Stimulated activated CD8-positive, alpha-beta memory T cell treated with anti-CD3 and anti-CD28 coated beads, Interleukin-15, amount 100 ng/mL, for 4 hours (primary cell): ENCODE measurements at places on chromosomes 11 and 22.
A peak's percentile ranks its signal among the peaks of the same experiment; 100 is the strongest.

DNA sequence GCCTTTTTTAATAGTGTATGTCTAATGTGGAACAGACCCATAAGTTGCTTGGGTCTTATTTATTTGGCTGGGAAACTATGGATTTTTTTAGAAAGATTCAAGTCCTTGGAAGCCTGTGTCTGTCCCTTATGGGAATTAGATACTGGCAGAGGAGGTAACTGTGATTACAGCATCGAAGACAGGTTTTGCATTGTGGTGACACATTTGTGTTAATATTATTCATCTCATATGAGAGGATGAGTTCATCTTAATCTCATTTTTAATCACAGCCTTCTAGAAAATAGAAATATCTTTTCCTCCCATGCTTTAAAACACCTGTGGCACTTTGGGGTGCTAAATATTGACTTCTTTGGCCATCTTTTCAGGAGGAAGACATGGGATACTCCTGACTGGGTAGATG, 9.2 kb downstream of the TAB1 start:
- no peak for DNase-seq

- no peak for DNase-seq
Measured at GRCh38 chr11:68117853-68118470, 3.2 kb downstream of the CHKA start.

- peak; percentile 79 for DNase-seq
Measured at GRCh38 chr11:67613960-67614715, 7.4 kb downstream of the NDUFV1 start.

DNA sequence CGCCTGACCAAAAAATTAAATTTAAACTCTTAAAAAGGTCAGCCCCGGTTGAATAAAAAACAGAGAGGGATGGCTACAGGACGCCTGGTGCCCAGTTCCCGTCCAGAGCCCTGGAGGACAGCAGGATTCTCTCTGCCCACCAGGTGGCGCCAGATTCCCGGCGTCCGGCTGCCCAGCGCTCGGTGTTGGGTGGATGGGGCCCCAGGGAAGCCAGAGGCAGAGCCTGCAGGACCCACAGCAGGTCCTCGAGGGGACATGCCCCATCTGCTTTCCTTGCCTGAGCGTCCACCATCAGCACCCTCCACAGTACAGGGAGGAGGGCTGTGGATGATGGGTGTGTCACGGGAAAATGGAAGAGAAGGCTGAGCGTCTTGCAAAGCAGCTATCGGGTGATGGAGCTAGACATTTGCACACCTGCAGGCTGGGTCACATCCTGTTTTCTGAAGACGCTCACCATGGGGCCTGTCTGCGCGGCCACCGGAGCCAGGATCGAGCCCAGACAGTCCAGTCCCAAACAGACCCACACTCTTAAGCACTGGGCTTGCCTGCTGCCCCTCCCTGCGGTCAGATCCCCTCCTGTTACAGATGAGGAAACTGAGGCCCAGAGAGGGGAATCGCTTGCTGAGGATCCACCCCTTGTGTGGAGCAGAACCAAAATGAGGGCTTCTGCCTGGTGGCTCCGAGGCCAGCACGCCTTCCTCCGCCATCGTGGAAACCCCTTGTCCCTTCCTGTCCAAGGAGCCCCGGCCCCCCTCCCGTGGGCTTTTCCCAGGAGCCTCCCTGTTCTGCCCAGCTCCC, 18.5 kb upstream of the CBX7 start:
- peak; percentile 59 for DNase-seq

DNA sequence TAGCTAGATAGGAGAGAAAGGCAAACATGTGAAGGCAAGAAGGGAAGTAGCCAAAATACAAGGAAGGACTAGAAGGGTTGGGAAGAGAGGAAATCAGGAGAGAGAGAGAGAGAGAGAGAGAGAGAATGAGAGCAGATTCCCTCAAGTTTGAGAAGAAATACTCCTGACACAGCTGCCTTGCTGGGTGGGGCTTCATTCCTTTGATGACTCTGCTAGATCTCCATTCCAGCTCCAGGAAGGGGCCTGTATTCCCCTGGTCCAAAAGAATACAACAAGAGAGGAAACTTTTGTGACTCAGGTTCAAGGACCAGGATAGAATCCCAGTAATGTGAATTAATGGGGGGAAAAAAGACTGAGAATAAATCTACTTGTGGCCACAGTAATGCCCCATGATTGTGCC, 62.9 kb upstream of the SPON1 start:
- DNase-seq, result no peak

GRCh38 chr11:115521825-115522224, 17.6 kb upstream of the CADM1 start:
- DNase-seq, result no peak

- no peak for DNase-seq
Measured at GRCh38 chr11:68837583-68838571, 3.8 kb downstream of the CPT1A start.

DNA sequence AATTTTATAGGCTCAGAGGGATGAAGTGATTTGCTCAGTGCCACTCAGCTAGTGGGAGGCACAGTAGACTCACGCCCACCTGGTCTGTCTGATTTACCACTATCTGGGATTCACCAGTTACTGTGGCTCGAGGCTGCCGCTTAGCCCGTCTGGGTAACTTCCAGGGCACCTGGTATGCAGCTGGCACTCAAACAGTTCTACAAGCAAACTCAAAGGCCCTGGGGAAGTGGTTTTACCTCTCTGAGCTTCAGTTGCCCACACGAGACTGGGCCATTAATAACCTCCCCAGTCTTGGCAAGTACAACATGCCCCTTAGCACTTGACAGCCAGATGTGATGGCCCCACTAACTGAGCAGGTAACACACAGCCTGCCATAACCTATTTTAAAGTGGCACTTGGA, 2.6 kb downstream of the GDPD5 start:
- DNase-seq, result no peak

DNA sequence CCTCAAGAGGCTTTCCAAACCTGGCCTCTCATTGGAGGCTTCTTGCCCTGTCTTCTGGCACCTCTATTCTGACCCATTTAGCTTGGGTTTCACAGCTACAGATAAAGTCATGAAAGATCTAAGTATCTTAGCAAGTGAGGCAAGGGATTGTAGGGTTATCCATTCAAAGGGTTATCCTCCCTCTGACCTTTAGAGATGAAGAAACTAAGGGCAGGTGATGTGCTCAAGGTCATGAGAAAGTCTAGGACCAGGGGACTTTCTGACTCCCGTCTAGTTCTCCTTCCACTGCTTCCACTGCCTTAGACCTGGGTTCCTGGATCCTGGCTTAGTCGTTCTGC, 7.2 kb downstream of the PHOX2A start:
- DNase-seq, result no peak

- DNase-seq, result no peak
Measured at GRCh38 chr11:121467471-121467870, 14.7 kb upstream of the SORL1-AS1 start.

DNA sequence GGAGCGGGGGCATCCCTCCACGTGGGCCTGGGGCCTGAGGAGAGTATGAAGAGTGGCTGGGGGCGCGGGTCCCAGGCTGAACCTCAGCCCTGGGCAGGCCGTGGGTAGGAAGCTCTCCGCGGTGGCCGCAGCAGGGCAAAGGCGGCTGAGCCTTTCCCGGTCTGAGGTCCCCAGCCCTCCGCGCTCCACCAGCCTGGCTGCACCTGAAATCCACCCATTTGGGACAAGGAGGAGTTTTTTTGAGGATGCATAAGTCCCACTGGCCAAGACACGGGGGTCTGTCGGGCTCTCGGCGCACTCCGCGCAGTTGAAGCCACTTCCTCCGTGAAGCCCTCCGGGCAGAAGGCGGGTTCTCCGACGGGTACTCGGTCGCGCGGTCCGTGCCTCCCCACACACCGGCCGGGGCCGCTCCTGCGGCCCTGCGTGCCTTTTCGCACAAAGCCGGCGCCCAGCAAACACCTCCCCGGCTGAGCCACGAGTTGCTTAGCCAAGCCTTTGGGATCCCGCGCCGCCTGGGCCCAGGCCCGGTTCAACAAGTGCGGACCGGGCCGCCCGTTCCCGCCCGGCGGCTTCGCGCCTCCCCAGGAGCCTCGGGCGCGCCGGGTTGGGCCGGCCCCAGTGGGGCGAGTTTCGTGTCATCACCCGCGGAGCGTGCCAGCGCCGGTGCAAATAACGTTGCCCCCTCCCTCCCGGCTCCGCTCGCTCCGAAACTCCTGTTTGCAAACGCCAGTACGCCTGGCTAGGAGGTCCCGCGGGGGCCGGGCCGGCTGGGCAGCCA, 666 bp upstream of the OVOL1 start:
- no peak for DNase-seq

DNA sequence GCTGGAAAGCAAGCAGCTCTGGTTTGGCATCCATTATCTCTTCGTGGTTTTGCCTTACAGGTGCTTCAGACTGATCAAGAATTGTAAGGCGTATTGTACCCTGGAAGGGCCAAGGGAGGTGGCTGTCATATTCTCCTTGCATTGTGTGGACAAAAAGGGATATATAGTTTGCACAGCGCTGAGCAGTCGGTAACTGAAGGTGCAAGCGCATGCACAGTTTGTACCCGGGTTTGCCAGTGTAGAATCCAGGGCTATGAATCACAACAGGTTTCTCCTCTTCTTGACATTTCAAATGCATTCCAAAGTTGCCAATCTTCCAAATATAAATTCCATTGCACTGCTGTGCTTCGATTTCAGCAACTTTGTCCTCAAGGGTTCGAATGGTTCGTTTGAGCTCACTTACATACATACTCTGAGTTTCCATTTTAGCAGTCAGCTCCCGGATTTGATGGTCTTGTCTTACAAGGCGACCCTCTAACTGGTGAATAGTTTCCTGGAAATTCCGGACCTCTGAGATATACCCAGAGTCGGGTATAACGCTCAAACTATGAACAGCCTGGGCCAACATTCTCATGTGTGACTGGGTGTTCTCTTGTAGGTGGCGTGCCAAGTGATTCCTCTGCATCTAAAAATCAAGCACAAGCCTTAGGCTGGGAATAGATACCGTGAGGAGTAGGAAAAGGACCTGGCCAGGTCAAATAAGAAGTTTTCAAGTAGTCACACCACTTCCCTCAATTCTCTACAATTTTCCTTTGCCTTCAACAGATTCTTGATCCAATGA, 19.9 kb downstream of the TRAF6 start:
- no peak for DNase-seq

GRCh38 chr11:47185305-47186075, 744 bp downstream of the PACSIN3 start:
- no peak for DNase-seq

- no peak for DNase-seq
Measured at GRCh38 chr11:68338051-68338780, 25.8 kb downstream of the LRP5 start.

DNA sequence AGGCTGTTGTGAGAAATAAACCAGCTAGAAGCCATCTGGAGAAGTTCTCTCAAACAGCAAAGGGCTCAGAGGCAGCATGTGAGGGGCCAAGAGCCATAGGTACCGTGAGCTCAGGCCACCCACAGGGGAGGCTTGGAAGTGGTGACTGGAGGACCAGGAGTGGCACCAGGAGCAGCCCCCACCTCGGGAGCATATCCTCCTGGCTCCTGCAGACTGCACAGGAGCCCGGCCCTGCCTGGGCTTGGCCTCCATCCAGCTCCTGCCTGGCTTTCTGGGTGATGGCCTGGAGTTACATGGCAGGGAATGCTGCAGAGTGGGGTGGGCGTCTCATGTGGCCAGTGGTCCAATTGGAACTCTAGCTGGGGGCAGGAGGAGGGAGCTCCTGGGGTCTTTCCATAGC, 4.2 kb upstream of the MPPED1 start:
- no peak for DNase-seq

GRCh38 chr11:65060913-65061408, 2.6 kb upstream of the NAALADL1 start:
- DNase-seq, result no peak

- DNase-seq, result no peak
Measured at GRCh38 chr11:2097356-2097997, 41.7 kb downstream of the IGF2 start.

- no peak for DNase-seq
Measured at GRCh38 chr11:109424901-109425300, 2.9 kb downstream of the C11orf87 start.

DNA sequence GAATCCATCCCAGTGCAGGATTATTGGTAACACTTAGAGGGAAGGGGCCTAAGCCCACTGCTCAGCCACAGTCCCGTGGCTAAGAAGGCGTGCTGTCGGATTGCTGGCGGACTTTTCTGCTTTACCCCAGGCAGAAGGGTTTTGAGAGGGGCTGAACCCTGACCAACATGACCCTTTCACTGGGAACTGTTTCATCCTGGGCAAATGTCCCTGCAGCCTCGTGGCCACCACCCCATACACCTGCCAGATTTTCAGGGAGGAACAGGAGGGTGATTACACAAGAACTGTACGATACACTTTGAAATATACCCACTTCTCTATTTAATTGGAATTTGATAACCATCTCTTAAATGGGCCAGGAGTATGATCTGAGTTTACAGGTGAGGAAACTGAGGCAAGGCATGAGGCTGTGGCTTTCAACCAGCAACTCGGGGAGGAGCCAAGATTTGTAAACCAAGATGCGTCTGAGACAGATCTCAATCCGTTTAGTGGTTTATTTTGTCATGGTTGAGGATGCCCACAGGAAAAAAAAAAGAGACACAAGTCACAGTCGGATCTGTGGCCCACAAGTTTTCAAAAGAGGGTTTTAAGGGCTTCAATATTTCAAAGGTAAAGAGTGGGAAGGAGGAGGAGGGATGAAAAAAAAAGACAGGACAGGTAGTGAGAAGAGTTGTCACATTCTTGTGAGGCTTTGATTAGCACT, 6.1 kb upstream of the APOL3 start:
- no peak for DNase-seq

GRCh38 chr11:7672960-7673723, at the start of gene CYB5R2:
TSS of gene CYB5R2 (minus strand) at chr11:7673500. CDS start at chr11:7672825, 675 bp downstream.
- DNase-seq, result no peak

GRCh38 chr11:60781981-60782316, 3.2 kb upstream of the MS4A10 start:
- no peak for DNase-seq

DNA sequence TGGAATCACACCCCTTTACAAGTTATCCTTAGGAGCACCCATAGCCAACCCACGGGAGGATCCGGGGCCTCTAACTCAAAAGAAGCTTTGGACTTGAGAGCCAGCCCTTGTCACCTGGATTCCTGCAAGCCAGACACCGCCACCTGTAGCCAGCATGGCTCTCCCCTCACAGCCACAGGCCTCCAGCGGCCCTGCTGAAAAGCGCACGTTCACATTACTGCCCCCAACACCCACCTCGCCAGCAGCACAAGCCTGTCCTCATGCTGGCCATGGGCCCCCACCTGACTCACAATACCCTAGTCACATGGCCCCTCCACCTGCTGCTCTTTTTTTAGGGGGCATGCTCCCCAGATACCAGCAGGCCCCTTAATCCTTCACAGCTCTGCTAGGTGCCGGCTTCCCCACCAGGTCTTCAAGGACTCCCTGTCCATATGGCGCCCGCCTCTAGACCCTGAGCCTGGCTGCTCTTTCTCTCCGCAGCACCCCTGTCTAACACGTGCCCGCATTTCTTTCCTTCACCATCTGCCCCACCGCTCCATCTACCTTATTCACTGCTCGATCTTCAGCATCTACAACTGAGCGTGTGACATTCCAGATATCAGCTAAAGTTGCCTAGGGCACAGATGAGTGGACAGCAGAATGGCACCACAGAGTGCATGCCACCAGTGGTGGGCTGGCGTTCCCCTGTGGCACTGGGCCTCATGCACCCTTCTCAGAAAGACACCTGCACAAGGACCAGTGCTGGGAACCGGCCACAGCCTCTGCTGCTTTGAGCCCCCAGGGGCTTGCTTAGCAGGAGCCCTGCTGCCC, 6.6 kb downstream of the CARS1 start:
- DNase-seq, result no peak
